Aorta (tissue), 5 donors: ENCODE measurements at places on chromosomes 5 and 9. TPM values are rescaled to one million over a fixed set of nuclear protein-coding genes. Genes with fewer than 3 reads are reported as not detected.

Gene PCDHGA8
- 3.0 TPM for total RNA-seq

Gene ENC1
- total RNA-seq = 10.6 TPM

Gene WDR31
- total RNA-seq = 1.1 TPM

Gene CAMK2A
- 0.15 TPM for total RNA-seq

Gene PCDHA9
- total RNA-seq = 0.36 TPM

GRCh38 chr5:10724781-10725507 lies 36.1 kb downstream of the DAP start:
- peak; percentile 73 for DNase-seq
